ENCODE measurements at places on chromosomes 5 and 9.
A peak's percentile ranks its signal among the peaks of the same experiment; 100 is the strongest.

DNA sequence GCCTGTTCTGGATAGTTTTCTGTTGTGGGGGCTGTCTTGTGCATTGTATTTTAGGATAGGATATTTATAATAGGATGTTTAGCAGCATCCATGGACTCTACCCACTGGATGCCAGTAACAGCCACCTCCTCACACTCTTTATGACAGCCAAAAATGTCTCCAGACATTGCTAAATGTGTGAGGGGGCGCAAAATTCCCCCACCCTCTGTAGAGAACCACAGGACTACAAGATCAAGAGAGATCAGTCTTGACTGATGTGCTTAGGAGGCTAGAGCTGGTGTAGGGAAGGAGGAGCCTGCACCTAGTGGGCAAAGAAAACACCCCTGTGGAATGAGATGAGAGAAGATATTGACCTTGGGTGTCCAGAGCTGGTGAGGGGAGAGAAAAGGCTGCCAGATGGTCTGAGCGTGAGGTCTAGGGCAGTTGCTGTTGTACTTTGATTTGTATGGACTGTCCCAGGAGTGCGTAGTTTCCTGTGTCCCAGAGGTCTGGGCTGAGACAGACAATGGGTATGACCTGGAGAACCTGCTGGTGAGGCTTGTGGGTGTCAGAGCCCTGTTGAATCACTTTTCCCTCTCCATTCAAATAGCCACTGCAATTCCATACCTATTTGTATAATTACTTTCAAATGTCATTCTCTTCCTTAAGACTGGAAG lies 16.3 kb downstream of the DAPK1 start:
- DNase-seq = no peak

DNA sequence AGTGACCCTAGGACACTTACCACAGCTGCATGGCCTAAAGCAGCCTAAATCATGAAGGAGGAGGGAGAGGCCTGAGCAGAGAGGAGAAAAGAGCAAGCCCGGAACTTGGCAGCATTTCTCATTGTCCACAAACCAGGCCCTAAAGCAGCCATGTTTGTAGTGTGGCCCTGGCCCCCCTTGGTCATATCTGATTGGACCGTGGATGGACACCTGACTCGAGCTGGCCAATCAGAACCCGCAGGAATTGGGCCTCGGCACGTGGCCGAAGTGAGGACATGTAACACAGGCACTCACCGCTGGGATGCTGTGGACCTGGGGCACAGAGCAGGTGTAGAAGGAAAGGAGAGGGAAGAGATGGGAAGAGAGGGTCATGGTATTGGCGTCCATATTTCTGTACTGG lies 56.9 kb downstream of the ASS1 start:
- DNase-seq = no peak

DNA sequence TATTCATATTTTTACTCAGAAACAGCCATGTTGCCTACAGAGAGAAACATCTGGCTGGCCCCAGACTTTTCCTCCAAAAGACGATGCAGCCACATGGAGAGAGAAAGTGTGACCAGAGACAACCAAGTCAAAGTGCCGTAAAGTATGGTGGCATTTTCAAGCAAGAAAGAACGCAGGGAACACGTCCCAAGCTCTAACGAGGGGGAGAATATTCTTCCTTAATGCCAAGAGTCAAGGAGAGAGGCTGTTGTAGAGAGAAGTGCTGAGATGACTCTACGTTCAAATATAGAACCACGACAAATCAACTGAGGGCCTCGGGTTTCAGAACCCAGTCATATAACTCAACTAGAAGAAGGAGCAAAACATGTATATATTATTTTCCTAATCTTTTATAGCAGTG lies 55.9 kb downstream of the FNBP1 start:
- no peak for DNase-seq

GRCh38 chr9:33211695-33212393 lies 28.1 kb upstream of the SPINK4 start:
- DNase-seq = peak; percentile 40

GRCh38 chr9:74543145-74543544 lies 46.0 kb downstream of the RORB start:
- no peak for DNase-seq

DNA sequence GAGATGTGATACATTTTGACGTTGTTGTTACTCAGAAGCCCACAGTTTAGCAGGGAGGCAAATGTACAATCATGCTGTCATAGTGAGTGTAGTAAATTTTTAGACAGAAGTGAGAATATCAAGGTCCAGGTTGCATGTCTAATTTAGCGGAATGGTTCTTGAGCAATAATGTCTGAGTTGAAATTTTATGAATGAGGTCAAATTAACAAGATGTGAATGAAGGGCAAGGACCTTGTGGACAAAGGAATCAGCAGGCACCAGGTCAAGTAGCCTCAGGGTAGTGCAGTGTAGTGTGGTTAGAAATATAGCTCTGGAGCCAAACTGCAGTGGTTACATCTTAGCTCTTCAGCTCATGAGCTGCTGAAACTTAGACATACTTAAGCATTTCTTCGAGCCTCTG lies 36.2 kb downstream of the TNFSF8 start:
- DNase-seq = peak; percentile 49

DNA sequence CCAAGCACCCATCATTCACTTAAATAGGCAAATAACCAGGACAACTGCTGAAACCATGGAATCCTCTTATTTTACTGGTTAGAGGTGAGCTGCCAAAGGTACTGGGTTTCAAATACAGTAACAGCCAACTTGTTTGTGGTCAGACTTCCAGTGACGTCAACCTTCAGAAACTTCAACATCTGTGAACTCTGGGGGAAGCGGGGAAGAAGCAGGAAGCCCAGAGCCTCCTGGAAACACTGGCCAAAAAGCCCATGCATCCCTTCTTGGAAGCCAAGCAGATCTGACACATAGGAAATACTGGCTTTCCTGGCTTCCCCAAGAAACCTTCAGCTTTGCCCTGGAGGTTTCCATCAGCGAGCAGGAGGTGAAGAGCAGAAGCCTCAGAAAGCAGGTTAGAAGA lies 4.9 kb upstream of the FRRS1L start:
- peak; percentile 65 for DNase-seq

- peak; percentile 21 for DNase-seq
Observed at GRCh38 chr9:113309204-113309813, 6.1 kb upstream of the RNF183 start.

GRCh38 chr9:118984607-118985006 lies 384.6 kb downstream of the BRINP1 start:
- no peak for DNase-seq

DNA sequence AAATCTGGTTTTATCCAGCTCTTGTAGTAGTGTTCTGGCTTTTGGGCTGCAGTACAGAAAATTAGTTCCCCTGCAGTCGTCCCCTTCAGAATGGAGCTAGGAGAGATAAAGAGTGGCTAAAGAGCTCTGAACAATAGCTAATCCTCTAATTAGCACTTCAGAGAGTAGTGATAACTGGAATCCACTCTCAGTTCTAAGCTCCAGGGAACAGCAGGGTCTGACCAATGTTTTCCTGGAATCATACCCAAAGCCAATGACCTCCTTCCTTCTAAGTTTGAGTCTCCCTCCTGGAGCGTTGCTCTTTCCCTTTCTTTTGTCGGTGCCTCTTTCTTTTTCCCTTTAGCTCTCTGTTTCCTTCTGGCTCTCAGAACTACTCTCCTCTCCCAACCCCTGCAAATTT lies 47.4 kb downstream of the MFAP3 start:
- DNase-seq = no peak

GRCh38 chr5:113199122-113199905 lies 222.7 kb downstream of the DCP2 start:
- no peak for DNase-seq

DNA sequence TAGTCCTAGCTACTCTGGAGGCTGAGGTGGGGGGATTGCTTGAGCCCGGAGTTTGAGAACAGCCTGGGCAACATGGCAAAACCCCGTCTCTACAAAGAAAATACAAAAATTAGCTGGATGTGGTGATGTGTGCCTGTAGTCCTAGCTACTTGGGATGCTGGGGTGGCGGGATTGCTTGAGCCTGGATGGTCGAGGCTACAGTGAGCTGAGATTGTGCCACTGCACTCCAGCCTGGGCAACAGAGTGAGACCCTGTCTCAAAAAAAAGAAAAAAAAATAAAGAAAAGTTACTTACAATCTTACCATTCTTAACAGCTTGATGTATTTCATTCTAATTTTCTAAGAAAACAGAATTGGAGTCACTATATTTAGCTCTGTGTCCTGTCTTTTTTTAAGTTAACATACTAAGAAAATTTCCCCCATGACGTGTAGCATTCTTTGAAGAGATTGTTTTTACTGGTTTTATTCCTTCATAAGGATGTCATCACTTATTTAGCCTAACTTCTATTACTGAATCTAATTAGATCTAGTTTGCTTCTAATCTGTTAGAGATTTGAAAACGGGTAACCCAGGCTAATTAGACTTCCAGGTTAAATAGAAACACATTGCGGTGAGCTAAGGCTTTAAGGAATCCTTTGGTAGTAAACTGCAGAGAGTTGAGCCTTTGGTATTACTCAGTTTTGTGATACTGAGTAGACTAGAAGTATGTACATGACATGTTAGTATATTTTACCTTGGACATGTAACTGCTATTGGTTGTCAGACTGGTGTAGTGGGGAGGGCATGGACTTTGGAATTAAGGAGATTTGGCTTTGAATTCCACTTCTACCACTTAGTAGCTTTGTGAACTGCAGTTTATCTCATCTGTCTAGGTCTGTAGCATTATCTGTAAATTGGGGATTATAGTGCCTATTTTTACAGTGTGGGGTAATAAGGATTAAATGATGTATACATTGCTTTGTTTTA lies 24.0 kb downstream of the HSPA4 start:
- no peak for DNase-seq

DNA sequence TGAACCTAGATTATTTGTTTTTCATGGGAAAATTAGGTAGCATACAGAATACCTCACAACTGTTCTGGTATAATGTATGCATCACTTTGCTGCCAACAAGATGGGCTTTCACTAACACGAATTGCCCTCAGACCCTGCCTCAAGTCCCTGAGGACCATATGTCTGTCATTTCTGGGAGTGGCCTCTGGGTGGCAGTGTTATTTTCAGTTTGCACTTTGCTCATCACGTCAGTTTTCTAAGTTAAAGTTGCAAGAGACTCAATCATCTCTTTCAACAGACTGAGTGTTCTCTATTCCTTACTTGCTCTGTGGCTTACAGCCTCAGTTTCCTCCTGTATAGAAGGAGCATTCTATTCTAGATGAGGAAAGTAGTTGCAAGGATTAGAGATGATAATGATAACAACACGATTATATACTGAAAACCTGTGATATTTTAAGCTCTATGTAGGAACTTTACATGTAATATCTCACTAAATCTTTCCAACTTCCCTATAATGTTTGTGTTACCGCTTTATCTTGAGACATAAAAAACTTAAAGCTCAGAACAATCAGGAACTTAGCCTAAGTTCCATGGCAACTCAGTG lies 55.7 kb downstream of the TSSK1B start:
- peak; percentile 59 for DNase-seq

DNA sequence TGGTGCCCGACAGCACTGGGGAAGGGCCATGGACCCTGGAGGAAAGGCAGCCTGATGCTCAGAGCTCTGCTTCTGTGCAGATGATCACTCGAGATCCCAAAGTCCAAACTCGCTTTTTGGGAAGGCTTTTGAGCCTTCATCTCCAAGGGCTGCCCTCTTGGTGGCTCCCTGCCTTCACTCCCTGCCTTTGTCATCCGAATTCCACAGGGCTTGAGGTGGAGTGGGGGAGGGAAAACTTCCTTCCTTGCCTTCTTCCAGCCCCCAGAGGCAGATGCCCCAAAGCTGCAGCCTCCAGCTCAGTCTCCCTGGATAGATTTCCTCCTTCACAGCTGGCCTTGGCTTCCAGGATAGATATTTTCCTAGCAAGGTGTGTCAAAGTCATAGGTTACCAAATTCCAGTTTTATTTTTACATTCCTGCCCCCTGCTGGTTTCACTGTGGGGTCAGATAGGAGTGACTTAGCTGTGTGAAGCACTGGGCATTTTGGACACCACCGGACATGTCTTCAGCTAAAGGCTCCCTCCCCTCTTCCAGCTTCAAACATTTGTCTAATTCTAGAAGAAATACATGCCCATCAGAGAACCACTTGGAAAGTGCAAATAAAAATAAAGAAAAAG lies 268.2 kb downstream of the HSPA4 start:
- DNase-seq = no peak

DNA sequence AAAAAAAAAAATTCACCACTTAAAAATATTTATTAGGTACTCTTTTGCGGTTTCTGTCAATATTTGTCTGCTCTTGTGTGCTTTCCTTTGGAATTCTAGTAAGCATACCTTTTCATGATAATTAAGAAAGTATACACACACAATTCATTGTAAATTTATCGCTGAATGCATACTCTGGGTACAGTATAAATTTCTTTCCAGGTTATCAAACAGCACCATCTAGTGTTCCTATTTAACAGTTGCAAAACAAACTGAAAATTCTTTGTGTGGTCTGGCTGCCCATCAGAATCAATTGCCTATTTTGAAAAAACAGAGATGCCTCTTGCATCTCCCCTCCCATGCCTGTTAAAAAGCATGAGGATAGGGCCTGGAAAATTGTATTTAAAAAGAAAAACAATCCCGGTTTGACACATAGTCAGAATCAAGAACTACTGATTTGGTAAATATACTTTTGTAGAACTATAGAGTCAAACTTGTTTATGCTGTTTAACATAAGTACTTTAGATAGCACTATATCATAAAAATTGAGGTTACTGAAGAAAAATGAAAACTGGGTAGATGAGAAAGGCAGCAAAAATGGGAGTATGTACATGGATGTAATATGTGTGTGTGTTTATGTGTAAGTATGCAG lies 16.2 kb downstream of the PGGT1B start:
- peak; percentile 66 for DNase-seq

DNA sequence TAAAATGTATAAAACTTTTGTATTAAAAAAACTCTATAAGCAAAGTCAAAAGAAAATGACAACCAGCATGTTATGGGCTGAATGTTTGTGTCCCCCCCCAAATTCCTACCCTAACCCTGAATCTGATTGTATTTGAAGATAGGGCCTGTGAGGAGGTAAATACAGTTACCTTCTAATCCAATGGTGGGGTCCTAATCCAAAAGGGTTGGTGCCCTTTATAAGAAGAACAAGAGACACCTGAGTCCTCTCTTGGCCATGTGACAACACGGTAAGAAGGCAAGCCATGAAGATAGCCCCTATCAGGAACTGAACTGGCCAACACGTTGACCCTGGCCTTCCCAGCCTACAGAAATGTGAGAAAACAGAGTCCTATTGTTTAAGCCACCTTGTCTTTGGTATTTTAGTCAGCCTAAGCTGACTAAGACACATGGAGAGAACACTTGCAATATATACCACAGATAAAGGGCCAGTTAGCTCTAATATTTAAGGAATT lies 49.7 kb upstream of the AKNA start:
- DNase-seq = no peak

DNA sequence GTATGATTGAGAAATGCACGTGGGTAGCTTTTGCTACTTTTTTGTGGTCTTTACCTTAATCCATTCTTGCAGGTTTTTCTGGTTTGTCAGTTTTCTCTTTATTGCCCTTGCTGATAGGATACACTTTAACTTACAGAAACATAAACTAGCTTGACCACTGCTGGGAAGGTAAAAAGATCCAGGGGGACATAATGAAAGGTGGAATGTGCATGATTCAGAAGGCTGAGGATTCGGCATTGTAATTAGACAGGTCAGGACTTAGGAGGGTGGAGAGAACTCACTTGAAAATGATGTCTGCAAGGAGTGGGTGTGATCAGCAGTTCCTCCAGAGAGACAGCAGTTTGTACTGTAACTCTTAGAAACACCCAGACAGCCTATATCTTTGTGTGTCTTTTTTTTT lies 19.8 kb upstream of the TXNDC8 start:
- DNase-seq = no peak
